A549 treated with GW870086 at 1 μM for 4 hours (cell line): ENCODE measurements at places on chromosomes 4 and X. TPM values are rescaled to one million over a fixed set of nuclear protein-coding genes. Genes with fewer than 3 reads are reported as not detected.

ASB12 gene
- not detected in 5 replicates for total RNA-seq

TBC1D8B gene
- 0.88 to 1.6 TPM (median 1.3 TPM) in 5 replicates for total RNA-seq

GNRHR gene
- not detected in 5 replicates for total RNA-seq

SYN1 gene
- total RNA-seq = 0.08 to 0.36 TPM (median 0.19 TPM) in 5 replicates

PPARGC1A gene
- total RNA-seq = 0.02 to 0.28 TPM (median 0.05 TPM) in 5 replicates

CSTF2 gene
- total RNA-seq = 30.1 to 36.2 TPM (median 33.1 TPM) in 5 replicates

ATG4A gene
- 7.5 to 9.0 TPM (median 8.2 TPM) in 5 replicates for total RNA-seq

PIM2 gene
- 8.4 to 10.8 TPM (median 10.3 TPM) in 5 replicates for total RNA-seq

SYTL5 gene
- total RNA-seq = 0.24 to 0.46 TPM (median 0.38 TPM) in 5 replicates

LRP2BP gene
- 0.06 to 0.31 TPM (median 0.14 TPM) in 5 replicates for total RNA-seq

PABPC1L2A gene
- total RNA-seq = not detected in 5 replicates

SPANXA2 gene
- 0.28 to 0.40 TPM in 2 of 5 replicates, not detected in the others for total RNA-seq

USP46 gene
- 6.0 to 8.6 TPM (median 7.2 TPM) in 5 replicates for total RNA-seq

GIMD1 gene
- not detected in 5 replicates for total RNA-seq

PSAPL1 gene
- total RNA-seq = 0.15 to 0.33 TPM (median 0.22 TPM) in 5 replicates

TLR8 gene
- total RNA-seq = not detected in 5 replicates

OTUD6A gene
- total RNA-seq = not detected in 5 replicates

ZNF827 gene
- 3.0 to 4.5 TPM (median 3.2 TPM) in 5 replicates for total RNA-seq

GPR143 gene
- 0.17 to 0.39 TPM (median 0.22 TPM) in 4 of 5 replicates, not detected in the other for total RNA-seq

PCSK1N gene
- 25.1 to 49.0 TPM (median 43.6 TPM) in 5 replicates for total RNA-seq
